Kidney (tissue), 22 donors: ENCODE measurements at places on chromosomes 1 and 21.
A peak's percentile ranks its signal among the peaks of the same experiment; 100 is the strongest.

DNA sequence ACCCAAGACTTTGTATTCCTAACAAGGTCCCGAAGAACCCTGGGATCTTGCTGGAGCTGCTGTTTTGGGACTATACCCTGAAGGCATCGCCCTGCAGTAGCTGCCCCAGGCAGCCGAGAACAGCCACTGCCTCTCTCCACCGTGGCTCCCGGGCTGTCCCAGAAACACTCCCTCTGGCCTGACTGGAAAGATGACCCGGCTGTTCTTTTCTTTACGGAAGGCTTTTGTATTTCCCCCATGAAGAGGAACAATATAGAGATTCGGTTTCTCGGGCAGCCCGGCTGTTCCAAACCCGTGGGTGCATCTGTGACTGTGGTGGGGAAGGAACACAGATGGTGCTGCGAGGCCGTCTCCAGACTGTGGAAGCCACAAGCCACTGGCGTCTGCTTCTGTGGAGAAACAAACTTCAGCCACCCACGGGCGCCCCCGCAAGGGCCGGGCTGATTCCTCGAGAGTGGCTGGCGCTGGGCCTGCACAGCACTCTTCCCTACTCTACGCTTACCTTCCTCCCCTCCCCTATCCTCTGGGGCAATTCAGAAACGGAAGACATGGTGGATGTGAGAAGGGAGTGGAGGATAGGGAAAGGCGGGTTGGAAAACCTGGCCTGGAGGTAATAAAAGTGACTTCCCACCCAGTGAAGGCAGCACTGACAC is 33.7 kb upstream of the VASH2 start:
- H3K4me1 ChIP-seq: no peaks in the 10 kb centered on the region
- H3K27ac ChIP-seq: no peak overlapping the region
- DNase-seq: peak; percentile 87
- no peaks in the 10 kb centered on the region for H3K27me3 ChIP-seq
- no peaks in the 10 kb centered on the region for H3K36me3 ChIP-seq

DNA sequence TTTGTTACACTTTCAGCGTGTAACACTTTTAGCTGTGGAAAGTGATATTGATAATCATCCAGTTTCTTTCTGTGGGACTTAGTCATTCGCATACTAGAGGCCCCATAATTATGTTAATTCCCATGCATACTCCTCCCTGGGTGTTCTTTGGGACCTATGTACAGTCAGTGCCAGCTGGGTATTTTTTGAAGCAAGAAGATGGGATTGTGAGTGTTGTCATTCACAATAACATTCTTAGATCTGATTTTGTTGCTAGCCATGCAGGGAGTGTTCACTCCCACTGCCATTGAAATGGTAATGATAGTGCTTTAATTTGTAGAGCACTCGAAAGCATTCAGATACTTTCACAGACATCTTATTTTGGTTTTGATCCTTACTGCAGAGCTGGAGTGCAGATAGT is 11.6 kb downstream of the SARS1 start:
- peaks cover 15% of the 10 kb centered on the region for H3K36me3 ChIP-seq
- DNase-seq: no peak
- H3K27me3 ChIP-seq: no peaks in the 10 kb centered on the region
- H3K4me1 ChIP-seq: no peaks in the 10 kb centered on the region
- no peak overlapping the region for H3K27ac ChIP-seq
- no peak overlapping the region for H3K4me3 ChIP-seq

DNA sequence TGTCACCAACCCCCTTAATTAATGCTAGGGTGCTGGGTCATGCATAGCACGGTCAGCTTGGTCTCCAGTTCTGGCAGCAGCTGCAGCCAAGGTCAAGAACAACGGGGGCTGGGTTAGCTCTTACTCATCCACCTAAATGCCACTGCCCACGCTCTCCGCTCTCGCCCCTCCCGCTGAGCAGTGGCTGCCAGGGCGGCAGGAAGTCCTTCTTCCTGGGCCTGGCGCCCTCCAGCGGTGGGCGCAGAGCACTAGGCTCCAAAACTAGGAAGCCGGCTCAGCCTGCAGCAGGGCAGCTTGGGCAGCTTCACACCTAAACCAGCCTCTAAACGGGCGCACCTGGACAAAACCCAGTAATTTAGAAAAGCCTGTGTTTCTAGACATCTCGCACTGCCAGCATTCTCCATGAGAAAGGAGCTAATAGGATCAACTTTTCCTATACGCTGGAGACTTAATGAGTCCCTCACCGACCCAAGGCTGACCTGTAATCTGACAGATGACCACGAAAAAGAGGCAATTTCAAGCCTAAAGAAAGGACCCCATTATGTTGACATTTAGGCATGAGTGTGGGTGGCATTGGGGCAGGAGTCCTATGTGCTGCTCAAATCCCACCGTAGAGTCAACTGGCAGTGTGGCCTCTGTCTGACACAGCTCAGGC is 78.4 kb upstream of the LRRN2 start:
- H3K4me3 ChIP-seq: no peak overlapping the region
- no peak overlapping the region for H3K27ac ChIP-seq
- H3K36me3 ChIP-seq: no peaks in the 10 kb centered on the region
- H3K27me3 ChIP-seq: no peaks in the 10 kb centered on the region

DNA sequence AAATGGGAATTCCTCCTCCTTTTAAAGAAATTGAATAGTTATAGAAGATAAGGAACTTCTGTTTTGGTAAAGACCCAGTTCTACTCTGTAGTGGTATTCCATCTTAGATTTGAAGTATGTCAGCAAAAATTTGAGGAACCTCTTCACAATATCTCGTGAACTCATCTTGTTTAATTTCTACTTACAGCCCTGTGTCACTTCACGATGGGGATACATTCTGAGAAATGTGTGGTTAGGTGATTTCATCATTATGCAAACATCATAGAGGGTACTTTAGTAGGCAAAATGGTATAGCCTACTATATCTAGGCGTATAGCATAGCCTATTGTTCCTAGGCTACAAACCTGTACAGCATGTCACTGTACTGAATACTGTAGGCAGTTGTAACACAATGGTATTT is 36.0 kb downstream of the ALG6 start:
- H3K27ac ChIP-seq: no peak overlapping the region
- H3K36me3 ChIP-seq: peaks cover 3% of the 10 kb centered on the region
- no peak for DNase-seq
- no peaks in the 10 kb centered on the region for H3K27me3 ChIP-seq
- no peak overlapping the region for H3K4me3 ChIP-seq

GRCh38 chr1:221793439-221794078 is 51.7 kb upstream of the DUSP10 start:
- H3K27ac ChIP-seq: no peak overlapping the region
- no peak for DNase-seq
- no peaks in the 10 kb centered on the region for H3K4me1 ChIP-seq
- H3K36me3 ChIP-seq: no peaks in the 10 kb centered on the region
- no peaks in the 10 kb centered on the region for H3K27me3 ChIP-seq

DNA sequence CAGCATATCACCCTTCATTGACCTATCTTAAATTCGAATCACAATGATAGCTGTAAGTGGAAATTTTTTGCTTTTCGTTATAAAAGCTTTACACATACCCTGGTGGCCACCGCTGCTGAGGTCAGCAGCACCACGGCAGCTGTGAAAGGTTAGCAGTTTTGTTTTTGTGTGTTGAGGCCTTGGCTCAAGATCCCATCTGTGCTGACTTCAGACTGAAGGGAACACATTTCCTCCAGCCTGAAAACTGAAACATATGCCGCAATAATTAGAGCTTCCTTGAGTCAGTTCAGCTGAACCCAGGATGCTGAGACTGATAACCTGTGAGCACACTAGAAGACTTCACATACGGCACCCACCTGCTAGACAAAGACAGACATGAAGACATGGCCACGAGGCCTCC is 103.0 kb downstream of the SMYD3 start:
- H3K36me3 ChIP-seq: no peaks in the 10 kb centered on the region
- no peak for DNase-seq
- no peak overlapping the region for H3K27ac ChIP-seq
- no peak overlapping the region for H3K4me3 ChIP-seq
- H3K4me1 ChIP-seq: no peaks in the 10 kb centered on the region
